Effector memory CD8-positive, alpha-beta T cell (primary cell): ENCODE measurements at places on chromosomes 13 and 19.

GRCh38 chr13:44747179-44747578, 171.0 kb upstream of the TSC22D1 start:
- DNase-seq, result no peak

DNA sequence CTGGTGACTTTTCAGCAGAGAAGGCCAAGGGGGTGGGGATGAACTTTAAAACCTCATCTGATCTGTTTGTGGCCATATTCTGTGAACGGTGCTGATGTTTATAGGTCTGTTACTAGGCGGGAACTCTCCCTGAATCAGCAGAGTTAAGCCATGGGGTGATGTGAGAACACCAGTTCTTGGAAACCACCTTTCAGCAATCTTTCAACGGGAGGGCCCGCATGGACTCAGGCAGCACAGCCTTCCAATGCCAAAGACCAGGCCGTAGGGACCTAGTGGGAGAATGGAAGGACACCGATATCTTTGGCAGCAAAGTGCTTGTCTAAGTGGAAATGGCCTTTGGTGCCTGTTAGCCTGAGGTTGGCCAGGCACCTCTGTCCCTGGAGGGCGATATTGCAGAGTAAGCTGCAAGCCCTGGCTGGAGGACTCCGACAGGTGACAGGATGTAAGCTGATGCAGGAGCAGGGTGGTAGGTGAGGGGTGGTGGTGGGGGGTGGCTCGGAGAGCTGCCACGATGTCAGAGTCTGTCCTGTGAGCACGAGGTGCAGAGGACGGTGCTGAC, 57.0 kb downstream of the ERCC5 start:
- DNase-seq, result no peak

GRCh38 chr19:47020132-47020805, 632 bp downstream of the NPAS1 start:
- DNase-seq, result no peak

GRCh38 chr13:26220575-26220974, 1.5 kb downstream of the RNF6 start:
- no peak for DNase-seq

DNA sequence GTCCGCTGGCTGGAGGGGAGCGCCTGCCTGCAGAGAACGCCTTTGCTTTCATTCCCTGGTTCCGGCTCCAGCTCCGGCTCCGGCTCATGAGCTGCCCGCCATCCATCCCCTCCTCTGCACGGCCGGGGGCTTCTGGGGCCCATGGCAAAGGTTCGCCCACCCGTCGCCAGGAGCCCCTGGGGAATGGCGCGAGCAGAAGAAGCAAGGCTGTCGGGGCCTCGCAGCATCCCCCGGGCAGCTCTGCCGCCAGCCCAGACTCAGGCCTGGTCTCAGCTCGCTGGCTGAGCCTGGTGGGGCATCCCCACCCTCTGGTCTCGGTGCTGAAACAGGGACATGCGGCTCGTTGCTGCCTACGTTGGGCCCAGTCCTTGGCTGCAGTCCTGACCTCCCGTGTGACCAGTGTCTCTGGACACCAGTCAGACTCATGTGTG, 96.8 kb downstream of the KDM4B start:
- no peak for DNase-seq
